ENCODE measurements at places on chromosomes 2 and 18. TPM values are rescaled to one million over a fixed set of nuclear protein-coding genes. Genes with fewer than 3 reads are reported as not detected.

The SP5 gene
- 1.8 TPM for total RNA-seq

The UGGT1 gene
- total RNA-seq: 45.8 TPM

The BZW1 gene
- 187 TPM for total RNA-seq

The MC4R gene
- total RNA-seq: not detected

The GALNT3 gene
- 0.13 TPM for total RNA-seq

All from K562 (cell line).